ENCODE measurements at places on chromosomes 3 and 15.

GRCh38 chr3:195102609-195103467 is 168.1 kb downstream of the XXYLT1 start:
- DNase-seq, result no peak

GRCh38 chr15:41848631-41849030 is 10.0 kb downstream of the PLA2G4B start:
- DNase-seq, result no peak

DNA sequence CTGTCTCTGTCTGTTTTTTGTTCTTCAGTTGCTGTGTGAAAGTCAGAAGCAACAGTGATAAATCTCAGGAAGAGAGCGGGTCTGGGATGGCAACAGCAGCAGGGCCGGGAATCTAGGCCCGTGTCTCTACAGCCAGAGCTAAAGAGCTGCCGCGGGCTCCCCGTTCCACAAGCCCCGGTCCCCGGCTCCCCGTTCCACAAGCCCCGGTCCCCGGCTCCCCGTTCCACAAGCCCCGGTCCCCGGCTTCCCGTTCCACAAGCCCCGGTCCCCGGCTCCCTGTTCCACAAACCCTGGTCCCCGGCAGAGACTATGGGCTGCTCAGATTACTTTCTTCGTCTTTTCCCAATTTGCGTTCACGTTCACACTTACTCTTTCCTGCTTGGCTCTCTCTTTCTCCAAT is 19.5 kb downstream of the RCCD1 start:
- DNase-seq, result no peak

GRCh38 chr15:26807517-26808427 is 34.9 kb upstream of the GABRB3 start:
- DNase-seq, result no peak

GRCh38 chr15:26212109-26212508 is 349.0 kb upstream of the ATP10A start:
- DNase-seq, result no peak

- DNase-seq, result no peak
Measured at GRCh38 chr3:31502803-31503221, 29.9 kb upstream of the STT3B start.

DNA sequence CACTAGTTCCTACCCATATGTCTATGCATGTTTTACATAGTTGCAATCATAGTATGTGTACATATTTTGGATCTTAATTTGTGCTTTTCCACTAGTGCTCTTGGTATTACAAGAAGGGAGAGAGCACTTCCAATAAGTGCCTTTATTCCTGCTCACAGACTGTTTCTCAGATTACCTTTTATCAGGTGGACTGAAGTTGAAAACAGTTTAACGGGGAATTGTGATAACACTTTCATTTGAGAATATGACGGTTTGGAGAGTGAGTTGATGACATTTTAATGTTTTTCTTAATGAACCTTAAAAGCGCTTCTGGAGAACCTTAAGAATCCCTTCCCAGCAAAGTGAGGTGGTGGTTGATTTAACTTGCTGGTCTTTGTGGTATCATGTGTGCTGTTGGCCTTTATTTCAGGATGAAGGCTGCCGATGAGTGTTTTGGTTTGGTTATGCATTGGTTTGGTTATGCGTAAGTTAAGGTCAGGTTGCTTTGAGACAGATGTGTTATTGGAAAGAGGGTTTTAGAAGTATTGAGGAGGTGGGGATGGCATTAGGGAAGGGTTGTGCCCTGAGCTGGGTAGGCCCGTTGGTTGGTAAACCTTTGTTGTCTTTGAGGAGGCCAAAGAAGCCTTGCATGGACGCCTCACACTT is 2.8 kb downstream of the EDEM1 start:
- DNase-seq, result no peak

GRCh38 chr3:168618827-168619470 is 523.2 kb upstream of the GOLIM4 start:
- no peak for DNase-seq

GRCh38 chr15:60423537-60423936 is 25.8 kb upstream of the ANXA2 start:
- no peak for DNase-seq

- peak; percentile 65 for DNase-seq
Measured at GRCh38 chr3:50450209-50450921, 53.1 kb downstream of the CACNA2D2 start.

GRCh38 chr15:27426805-27427204 is 455.8 kb downstream of the GABRG3 start:
- no peak for DNase-seq
